Smooth muscle cell of the pulmonary artery (primary cell): ENCODE measurements at places on chromosomes 1 and 21. TPM values are rescaled to one million over a fixed set of nuclear protein-coding genes. Genes with fewer than 3 reads are reported as not detected.

The PTPN7 gene
- total RNA-seq, result not detected in 2 replicates

The DMRTA2 gene
- total RNA-seq, result 0.10 and 0.46 TPM in 2 replicates

The CLEC20A gene
- not detected in 2 replicates for total RNA-seq

The RIMKLA gene
- total RNA-seq, result under 0.01 and 0.20 TPM in 2 replicates

The CHODL gene
- total RNA-seq, result 0.07 TPM in 1 of 2 replicates, not detected in the other

The KLHL17 gene
- total RNA-seq, result 6.8 and 11.9 TPM in 2 replicates

The CYP4A22 gene
- total RNA-seq, result not detected in 2 replicates

The GCSAML gene
- total RNA-seq, result 0.13 TPM in 1 of 2 replicates, not detected in the other

The RXFP4 gene
- 0.07 TPM in 1 of 2 replicates, not detected in the other for total RNA-seq

The NPR1 gene
- 1.0 and 1.2 TPM in 2 replicates for total RNA-seq

The DAB1 gene
- 0.07 and 0.13 TPM in 2 replicates for total RNA-seq

The AUNIP gene
- 0.30 and 0.78 TPM in 2 replicates for total RNA-seq
